ENCODE measurements at places on chromosomes 12 and 14. TPM values are rescaled to one million over a fixed set of nuclear protein-coding genes. Genes with fewer than 3 reads are reported as not detected.

DNA sequence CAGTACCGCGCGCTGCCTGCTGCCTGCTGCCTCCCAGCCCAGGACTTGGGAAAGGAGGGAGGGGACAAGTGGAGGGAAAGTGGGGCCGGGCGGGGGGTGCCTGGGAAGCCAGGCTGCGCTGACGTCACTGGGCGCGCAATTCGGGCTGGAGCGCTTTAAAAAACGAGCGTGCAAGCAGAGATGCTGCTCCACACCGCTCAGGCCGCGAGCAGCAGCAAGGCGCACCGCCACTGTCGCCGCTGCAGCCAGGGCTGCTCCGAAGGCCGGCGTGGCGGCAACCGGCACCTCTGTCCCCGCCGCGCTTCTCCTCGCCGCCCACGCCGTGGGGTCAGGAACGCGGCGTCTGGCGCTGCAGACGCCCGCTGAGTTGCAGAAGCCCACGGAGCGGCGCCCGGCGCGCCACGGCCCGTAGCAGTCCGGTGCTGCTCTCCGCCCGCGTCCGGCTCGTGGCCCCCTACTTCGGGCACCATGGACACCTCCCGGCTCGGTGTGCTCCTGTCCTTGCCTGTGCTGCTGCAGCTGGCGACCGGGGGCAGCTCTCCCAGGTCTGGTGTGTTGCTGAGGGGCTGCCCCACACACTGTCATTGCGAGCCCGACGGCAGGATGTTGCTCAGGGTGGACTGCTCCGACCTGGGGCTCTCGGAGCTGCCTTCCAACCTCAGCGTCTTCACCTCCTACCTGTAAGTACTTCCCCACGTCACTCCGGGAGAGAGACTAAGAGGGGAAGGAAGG is at the start of gene LGR5:
TSS of gene LGR5 (plus strand) at position 186 of the 732 bp plus-strand sequence. CDS start at position 469, 283 bp downstream.
- DNase-seq = peak; percentile 71

Gene ZDHHC22
- not detected for polyA plus RNA-seq

DNA sequence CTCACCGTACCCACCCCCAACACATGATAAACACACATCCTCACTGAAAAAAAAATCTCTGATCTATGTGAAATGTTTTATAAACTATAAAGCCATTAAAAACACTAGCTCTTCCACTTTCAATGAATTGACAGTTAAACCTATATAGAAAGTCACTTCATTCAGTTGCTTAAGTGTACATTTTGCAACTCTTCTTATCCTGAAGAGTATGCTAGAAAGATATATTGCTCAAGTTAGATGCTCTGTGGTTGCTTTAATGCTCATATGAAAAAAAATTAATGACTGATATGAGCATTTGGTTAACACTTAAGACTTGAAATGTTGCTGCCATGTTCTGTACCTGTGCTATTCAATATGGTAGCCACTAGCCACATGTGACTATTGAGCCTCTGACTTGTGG is 21.0 kb upstream of the MIA2 start:
- DNase-seq = no peak

Gene KRT71
- not detected for polyA plus RNA-seq

Gene KIF5A
- polyA plus RNA-seq = 0.20 TPM

GRCh38 chr12:125151284-125151683 is 86.0 kb downstream of the AACS start:
- no peak for DNase-seq

Gene RABGGTA
- 20.7 TPM for polyA plus RNA-seq

Data from right cardiac atrium (tissue), 5 donors.